ENCODE measurements at places on chromosomes 12 and 14.

DNA sequence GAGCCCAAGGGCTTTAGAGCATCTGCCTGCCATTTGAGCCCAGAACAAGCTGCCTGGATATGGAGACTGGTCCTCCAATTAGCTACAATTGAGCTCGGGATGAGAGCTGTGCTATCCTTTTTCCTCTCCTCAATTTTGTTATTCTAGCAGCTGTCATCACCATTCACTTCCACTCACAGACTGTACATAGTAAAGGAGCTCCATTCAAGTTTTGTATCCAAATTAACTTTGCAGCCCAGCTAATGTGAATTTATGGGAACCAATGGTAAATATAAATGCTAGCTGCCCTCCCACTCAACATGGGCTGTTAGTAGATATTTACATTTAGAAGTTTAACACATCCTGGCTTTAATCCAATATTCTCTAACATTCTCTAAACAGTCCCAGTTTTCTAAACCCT is 44.6 kb downstream of the BMP4 start:
- no peak for DNase-seq

GRCh38 chr14:20295067-20295466 is 10.7 kb downstream of the TTC5 start:
- DNase-seq, result no peak

- DNase-seq, result no peak
Observed at GRCh38 chr14:51262868-51263267, 22.8 kb downstream of the TMX1 start.

DNA sequence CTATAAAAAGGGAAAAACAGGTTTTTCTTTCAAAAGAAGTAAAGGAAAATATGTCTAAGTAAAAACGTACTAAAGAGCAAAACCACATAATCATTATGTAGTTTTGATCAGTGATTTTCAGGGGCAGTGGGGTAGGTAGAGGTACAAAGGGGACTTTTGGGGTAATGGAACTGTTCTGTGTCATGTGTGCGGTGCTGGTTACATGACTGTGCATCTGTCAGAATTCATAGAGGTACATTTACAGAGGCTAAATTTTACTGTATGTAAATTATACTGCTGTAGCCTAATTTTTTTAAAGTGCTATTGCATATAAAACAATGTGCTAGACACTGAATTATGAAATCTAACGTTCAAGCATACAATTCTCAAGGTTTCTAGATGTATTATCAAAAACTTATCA is 2.0 kb downstream of the ESR2 start:
- DNase-seq, result no peak
